Vagina (tissue), 2 donors: ENCODE measurements at places on chromosomes 13 and 19.

- no peaks in the 10 kb centered on the region for H3K27me3 ChIP-seq
- no peak overlapping the region for H3K4me3 ChIP-seq
- peaks cover 14% of the 10 kb centered on the region for H3K4me1 ChIP-seq
Measured at GRCh38 chr19:51726049-51726448, 2.3 kb upstream of the HAS1 start.

- no peaks in the 10 kb centered on the region for H3K36me3 ChIP-seq
- no peaks in the 10 kb centered on the region for H3K27me3 ChIP-seq
- no peaks in the 10 kb centered on the region for H3K4me1 ChIP-seq
- no peak overlapping the region for H3K4me3 ChIP-seq
- H3K27ac ChIP-seq, result no peak overlapping the region
Measured at GRCh38 chr19:47407417-47407774, 11.9 kb downstream of the MEIS3 start.

GRCh38 chr19:21569494-21569865 is 64.1 kb downstream of the ZNF429 start:
- H3K27ac ChIP-seq, result peak overlapping the region; percentile 68
- no peak for DNase-seq
- H3K36me3 ChIP-seq, result no peaks in the 10 kb centered on the region
- no peaks in the 10 kb centered on the region for H3K27me3 ChIP-seq
- H3K4me1 ChIP-seq, result peaks cover 11% of the 10 kb centered on the region

- H3K4me1 ChIP-seq, result no peaks in the 10 kb centered on the region
- DNase-seq, result no peak
- no peak overlapping the region for H3K27ac ChIP-seq
- no peaks in the 10 kb centered on the region for H3K27me3 ChIP-seq
Measured at GRCh38 chr19:42380155-42380554, 9.9 kb downstream of the CNFN start.

- H3K36me3 ChIP-seq, result no peaks in the 10 kb centered on the region
- no peak overlapping the region for H3K4me3 ChIP-seq
- no peak for DNase-seq
- no peaks in the 10 kb centered on the region for H3K27me3 ChIP-seq
- H3K4me1 ChIP-seq, result no peaks in the 10 kb centered on the region
Measured at GRCh38 chr19:49327878-49328544, 3.0 kb upstream of the SLC6A16 start.

DNA sequence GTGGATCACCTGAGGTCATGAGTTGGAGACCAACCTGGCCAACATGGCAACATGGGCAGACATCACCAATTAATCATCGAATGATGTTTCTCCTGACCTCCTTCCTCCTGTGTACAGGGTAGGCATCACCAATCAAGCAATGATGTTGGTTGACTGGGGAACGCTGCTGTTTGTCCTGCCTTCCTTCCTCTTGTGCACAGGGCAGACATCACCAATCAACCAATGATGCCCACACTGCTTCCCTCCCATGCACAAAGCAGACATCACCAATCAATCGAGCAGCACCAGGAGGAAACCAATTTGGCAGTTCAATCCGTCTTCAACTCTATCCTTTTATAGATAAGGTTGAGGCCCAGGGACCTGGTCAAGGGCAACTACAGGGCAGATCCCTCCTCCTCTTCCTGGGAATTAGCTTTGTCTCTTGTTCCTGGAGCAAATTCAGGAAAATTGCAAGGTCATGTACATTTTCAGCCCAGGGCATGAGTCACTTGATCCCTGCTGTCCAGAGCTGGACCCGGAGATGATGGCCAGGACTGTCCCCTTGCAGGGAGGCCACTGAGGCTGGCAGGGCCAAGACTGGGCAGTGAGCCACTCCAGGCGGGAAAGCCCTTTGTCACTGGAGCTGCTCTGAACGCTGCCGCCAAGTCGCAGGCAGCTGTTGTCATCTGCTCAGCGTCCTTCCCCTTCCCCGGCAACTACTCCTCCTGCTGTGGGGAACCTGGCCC is 5.3 kb upstream of the CSNK1G2 start:
- DNase-seq, result no peak
- peak overlapping the region; percentile 20 for H3K27ac ChIP-seq
- no peak overlapping the region for H3K4me3 ChIP-seq
- peaks cover 15% of the 10 kb centered on the region for H3K4me1 ChIP-seq

DNA sequence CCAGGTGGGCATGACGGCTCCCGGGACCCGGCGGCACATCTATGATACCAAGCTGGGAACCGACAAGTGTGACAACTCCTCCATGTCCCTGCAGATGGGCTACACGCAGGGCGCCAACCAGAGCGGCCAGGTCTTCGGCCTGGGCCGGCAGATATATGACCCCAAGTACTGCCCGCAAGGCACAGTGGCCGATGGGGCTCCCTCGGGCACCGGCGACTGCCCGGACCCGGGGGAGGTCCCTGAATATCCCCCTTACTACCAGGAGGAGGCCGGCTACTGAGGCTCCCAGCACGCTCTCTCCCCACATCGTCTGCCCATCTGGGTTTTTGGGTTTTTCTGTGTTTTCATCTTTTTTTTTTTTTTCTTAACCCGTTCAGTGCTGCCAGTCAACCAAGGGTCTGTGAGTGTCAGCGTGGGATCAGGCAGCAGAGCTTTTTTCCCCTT is 2.3 kb upstream of the ABCA7 start:
- H3K27ac ChIP-seq, result no peak overlapping the region
- no peaks in the 10 kb centered on the region for H3K36me3 ChIP-seq
- DNase-seq, result no peak
- H3K27me3 ChIP-seq, result no peaks in the 10 kb centered on the region
- no peak overlapping the region for H3K4me3 ChIP-seq

DNA sequence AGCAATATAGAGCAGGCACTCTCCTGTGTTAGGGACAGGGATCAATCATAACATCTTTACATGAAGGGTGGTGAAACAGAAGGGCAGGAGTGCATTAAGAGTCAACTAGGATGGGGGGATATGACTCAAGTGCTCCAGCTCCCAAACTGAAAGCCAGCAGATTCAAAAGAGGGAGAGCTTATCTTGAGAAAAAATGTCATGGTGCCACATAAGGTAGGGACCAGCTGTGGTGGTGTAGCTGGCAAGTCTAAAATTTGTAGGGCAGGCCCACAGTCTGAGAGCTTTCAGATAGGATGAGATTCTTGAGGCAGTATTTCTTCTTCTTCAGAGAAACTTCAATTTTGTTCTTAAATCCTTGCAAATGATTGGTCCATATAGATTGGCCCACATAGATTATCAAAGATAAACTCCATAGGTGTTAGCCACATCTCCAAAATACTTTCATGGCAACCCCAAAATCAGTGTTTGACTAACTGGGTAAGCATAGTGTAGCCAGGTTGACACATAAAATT is 19.1 kb downstream of the DNAJC15 start:
- no peak overlapping the region for H3K27ac ChIP-seq
- no peak overlapping the region for H3K4me3 ChIP-seq
- H3K4me1 ChIP-seq, result peaks cover 28% of the 10 kb centered on the region
- no peaks in the 10 kb centered on the region for H3K27me3 ChIP-seq

GRCh38 chr19:53871454-53871853 is 3.8 kb downstream of the MYADM start:
- peaks cover 46% of the 10 kb centered on the region for H3K4me1 ChIP-seq

GRCh38 chr19:39818626-39819097 is 15.3 kb downstream of the DYRK1B start:
- no peak for DNase-seq
- no peaks in the 10 kb centered on the region for H3K27me3 ChIP-seq
- H3K4me1 ChIP-seq, result peaks cover 3% of the 10 kb centered on the region
- no peak overlapping the region for H3K27ac ChIP-seq
- H3K4me3 ChIP-seq, result no peak overlapping the region

GRCh38 chr19:30288911-30289310 is 83.3 kb upstream of the ZNF536 start:
- no peaks in the 10 kb centered on the region for H3K27me3 ChIP-seq
- no peaks in the 10 kb centered on the region for H3K4me1 ChIP-seq
- no peaks in the 10 kb centered on the region for H3K36me3 ChIP-seq
- H3K4me3 ChIP-seq, result no peak overlapping the region
- DNase-seq, result no peak

DNA sequence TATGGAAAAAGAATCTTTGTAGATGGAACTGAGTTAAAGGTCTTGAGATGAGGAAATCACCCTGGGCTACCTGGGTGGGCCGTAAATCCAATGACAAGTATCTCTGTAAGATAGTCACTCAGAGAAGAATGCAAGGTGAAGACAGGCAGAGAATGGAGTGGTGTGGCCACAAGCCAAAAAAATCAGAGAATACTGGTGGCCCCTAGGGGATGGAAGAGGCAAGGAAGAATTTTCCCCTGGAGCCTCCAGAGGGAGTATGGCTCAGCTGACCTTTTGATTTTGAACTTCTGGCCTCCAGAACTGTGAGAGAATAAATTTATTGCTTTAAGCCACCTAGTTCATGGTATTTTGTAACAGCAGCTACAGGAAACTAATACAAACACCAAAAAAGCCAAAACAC is 32.7 kb upstream of the CSNK1A1L start:
- H3K4me3 ChIP-seq, result no peak overlapping the region
- H3K27me3 ChIP-seq, result no peaks in the 10 kb centered on the region
- H3K36me3 ChIP-seq, result no peaks in the 10 kb centered on the region
- peaks cover 7% of the 10 kb centered on the region for H3K4me1 ChIP-seq
- H3K27ac ChIP-seq, result no peak overlapping the region

- H3K4me3 ChIP-seq, result no peak overlapping the region
- H3K36me3 ChIP-seq, result no peaks in the 10 kb centered on the region
- no peak overlapping the region for H3K27ac ChIP-seq
Measured at GRCh38 chr13:48849515-48849914, 126.2 kb upstream of the FNDC3A start.

- no peak for DNase-seq
- H3K4me1 ChIP-seq, result no peaks in the 10 kb centered on the region
- H3K27ac ChIP-seq, result no peak overlapping the region
- peak overlapping the region; percentile 27 for H3K4me3 ChIP-seq
Measured at GRCh38 chr19:55005684-55006488, 32.2 kb downstream of the GP6 start.

DNA sequence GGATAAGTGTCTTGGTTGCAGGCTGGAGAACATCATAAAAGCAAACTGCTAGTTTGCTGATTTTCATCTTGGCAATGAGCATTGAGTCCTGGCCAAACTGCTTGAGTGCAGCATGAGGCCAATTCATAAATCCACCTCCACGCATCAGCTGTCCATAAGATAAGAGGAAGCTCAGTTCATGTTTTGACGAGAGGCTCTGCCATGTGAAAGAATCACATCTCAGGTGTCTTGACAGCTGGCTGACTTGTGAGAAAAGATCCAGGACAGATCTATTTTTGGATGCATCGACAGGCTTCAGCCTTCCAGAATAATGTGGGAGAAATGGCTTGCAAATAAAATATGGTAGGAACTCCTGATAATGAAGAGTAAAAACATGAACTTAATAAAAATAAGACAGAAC is 5.4 kb upstream of the ZNF682 start:
- peaks cover 5% of the 10 kb centered on the region for H3K4me1 ChIP-seq
- no peak overlapping the region for H3K4me3 ChIP-seq
- no peaks in the 10 kb centered on the region for H3K36me3 ChIP-seq
- H3K27ac ChIP-seq, result no peak overlapping the region
- no peak for DNase-seq

DNA sequence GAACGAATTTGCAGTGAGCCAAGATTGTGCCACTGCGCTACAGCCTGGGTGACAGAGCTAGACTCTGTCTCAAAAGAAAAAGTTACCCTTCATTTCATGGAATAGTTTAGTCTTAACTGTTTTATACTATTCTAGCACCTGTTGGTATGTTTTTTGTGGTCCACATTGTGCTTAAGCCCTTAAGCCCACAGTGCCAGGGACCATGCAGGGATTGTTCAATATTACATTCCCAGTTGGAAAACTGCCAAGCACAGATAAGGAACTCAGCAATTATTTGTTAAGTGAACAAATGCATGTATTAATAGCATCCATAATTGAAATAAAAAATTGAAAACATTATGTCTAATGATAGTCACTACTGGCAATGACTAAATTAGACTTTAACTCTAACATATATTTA is 193.5 kb downstream of the PCDH17 start:
- no peaks in the 10 kb centered on the region for H3K27me3 ChIP-seq
- no peak overlapping the region for H3K27ac ChIP-seq
- no peaks in the 10 kb centered on the region for H3K4me1 ChIP-seq
- H3K36me3 ChIP-seq, result no peaks in the 10 kb centered on the region
- no peak for DNase-seq

GRCh38 chr13:100619940-100620339 is 31.4 kb upstream of the GGACT start:
- H3K36me3 ChIP-seq, result no peaks in the 10 kb centered on the region
- no peaks in the 10 kb centered on the region for H3K4me1 ChIP-seq
- no peak for DNase-seq
- no peak overlapping the region for H3K27ac ChIP-seq

GRCh38 chr19:4015705-4016402 is 8.3 kb downstream of the PIAS4 start:
- peak overlapping the region; percentile 56 for H3K27ac ChIP-seq
- no peaks in the 10 kb centered on the region for H3K27me3 ChIP-seq
- DNase-seq, result no peak

DNA sequence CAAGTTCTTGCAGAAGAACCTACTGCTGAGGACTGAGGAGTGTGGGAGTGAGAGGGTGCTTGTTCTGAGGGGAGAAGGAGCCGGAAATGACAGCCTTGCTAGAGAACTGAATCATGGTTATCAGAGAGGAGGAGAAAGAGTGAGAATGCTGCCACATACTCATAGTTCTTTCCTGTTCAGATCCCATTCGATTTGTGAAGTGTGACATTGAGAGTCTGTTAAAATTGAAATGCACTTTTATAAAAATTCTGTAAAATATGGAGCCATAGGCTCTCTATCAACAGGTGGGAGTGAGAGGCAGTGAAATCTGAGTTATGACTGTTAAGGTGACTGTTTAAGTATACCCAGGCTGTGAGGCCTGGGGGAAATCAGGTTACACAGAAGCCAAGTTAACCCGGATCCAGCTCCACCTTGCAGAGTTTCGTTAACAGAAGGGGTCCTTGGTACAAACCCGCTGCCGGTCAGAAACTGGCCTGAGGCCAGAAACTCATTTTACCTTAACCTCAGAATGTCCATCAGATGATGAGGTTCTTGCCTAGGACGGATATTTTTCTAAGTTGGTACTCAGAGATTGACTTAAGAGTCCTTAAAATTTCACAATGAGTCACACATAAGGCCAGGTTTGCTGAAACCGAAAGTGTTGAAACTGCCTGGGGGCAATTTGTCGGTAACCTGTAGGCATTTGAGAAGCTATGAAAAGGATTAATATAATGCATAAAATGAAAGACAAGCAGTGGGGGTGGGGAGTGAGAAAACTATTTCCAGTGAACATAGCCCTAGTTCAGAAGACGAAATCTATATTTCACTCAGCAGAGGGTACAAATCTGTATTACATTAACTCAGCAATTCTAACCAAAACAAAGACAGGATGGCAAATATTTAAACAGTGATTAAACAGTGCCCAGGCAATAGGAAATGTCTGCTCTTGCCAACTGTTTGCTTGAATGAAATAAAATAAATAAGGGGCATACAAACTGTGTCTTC is 350.5 kb downstream of the KCNRG start:
- H3K27me3 ChIP-seq, result no peaks in the 10 kb centered on the region
- no peaks in the 10 kb centered on the region for H3K36me3 ChIP-seq
- no peak overlapping the region for H3K4me3 ChIP-seq
- H3K27ac ChIP-seq, result no peak overlapping the region
- DNase-seq, result no peak
- no peaks in the 10 kb centered on the region for H3K4me1 ChIP-seq

- no peak overlapping the region for H3K27ac ChIP-seq
- DNase-seq, result peak; percentile 64
- no peaks in the 10 kb centered on the region for H3K36me3 ChIP-seq
- no peaks in the 10 kb centered on the region for H3K27me3 ChIP-seq
- H3K4me3 ChIP-seq, result no peak overlapping the region
Measured at GRCh38 chr19:30159636-30160035, 212.5 kb upstream of the ZNF536 start.

GRCh38 chr13:49042476-49042875 is 66.8 kb downstream of the FNDC3A start:
- H3K27ac ChIP-seq, result no peak overlapping the region
- no peak overlapping the region for H3K4me3 ChIP-seq
